ENCODE measurements at places on chromosomes 4 and X. TPM values are rescaled to one million over a fixed set of nuclear protein-coding genes. Genes with fewer than 3 reads are reported as not detected.

GRCh38 chr4:6195602-6196319 is 4.6 kb downstream of the JAKMIP1 start:
- no peak for DNase-seq

DNA sequence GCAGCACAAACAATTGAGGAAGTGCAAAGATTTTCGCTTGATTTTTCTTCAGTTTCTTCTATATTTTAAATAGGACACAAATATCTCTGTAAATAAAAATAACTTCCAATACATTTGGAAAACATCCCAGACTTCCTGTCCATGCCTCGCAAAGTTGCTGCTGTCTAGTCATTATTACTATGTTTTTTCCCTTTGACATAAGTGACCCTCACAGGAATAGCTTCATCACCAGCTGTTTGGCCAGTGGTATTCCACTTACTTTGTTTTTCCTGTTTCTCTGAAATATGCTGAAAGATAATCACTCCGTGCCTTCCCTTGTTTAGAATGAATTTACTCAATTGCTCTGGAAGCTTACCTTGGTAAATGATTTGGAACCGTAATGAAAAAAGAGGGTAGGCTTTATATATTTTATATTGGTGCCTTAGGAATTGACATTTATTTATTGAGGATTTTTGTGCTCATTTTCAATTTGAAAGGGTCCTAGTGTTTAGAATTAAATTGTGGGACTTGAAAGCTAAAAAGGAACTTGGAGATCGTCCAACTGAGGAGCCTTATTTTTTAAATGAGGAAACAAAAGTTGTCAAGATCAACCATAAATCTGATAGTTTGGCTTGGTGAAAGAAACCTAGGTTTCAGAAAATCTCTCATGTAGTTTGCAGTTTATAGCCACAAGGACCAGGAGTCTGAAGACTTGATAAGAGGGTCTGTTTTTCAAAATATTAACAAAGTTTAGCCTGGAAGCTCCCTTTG is 65.6 kb downstream of the CDKL5 start:
- DNase-seq, result peak; percentile 18

The TRPC5OS gene
- total RNA-seq, result not detected

The GPRASP3 gene
- total RNA-seq, result 8.1 TPM
